ENCODE measurements at places on chromosomes 13 and 19.

DNA sequence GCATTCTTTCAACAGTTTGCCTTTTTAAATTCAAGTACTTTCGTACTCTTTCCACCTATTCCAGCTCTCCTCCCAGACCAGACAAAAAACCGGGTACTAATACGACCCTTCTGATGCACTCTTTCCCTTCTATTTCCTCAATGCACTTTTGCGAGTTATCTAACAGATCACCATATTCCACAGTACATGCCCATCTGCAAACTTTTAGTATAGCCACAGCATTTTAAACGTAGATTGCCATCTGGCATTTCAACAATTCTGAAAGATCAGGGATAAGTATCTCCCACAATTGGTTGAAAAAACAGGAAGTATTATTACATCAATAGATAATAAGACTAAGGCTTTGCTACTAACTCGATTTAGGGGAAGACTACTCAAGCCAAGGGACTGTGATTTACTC is 31.5 kb downstream of the RBM26 start:
- no peak for DNase-seq

- no peak for DNase-seq
Observed at GRCh38 chr19:47820410-47820809, 1.3 kb upstream of the CRX start.

- DNase-seq = no peak
Observed at GRCh38 chr13:67043901-67044300, 186.2 kb downstream of the PCDH9 start.

GRCh38 chr19:55228403-55229031 is at the start of gene TMEM86B:
Gene TMEM86B (minus strand): TSS chr19:55228763. CDS start chr19:55228741, 22 bp downstream.
- DNase-seq = no peak

DNA sequence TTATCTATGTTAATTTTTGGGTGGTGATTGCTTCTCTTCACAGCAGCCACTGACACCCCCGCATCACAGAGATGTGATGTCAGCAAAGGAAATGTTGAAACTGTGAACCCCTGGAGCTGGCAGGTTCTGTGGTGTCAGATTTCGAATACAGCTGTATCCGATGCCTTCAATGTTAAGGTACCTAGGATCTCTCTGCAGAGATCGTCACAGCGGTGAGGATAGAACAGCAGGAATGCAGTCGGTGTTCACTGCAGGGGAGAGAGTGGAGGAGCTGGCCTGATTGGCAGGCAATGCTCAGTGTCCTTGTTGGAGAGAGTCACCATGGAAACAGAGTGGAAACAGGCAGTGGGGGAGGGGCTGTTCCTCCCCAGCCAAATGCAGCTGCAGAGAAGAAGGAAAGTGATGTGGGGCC is 79.5 kb upstream of the ZNF835 start:
- DNase-seq = no peak

- no peak for DNase-seq
Observed at GRCh38 chr13:74110053-74110452, 24.2 kb downstream of the KLF12 start.

GRCh38 chr19:16428372-16429036 is 43.3 kb downstream of the EPS15L1 start:
- no peak for DNase-seq

- no peak for DNase-seq
Observed at GRCh38 chr13:59728896-59729545, 434.7 kb downstream of the DIAPH3 start.

DNA sequence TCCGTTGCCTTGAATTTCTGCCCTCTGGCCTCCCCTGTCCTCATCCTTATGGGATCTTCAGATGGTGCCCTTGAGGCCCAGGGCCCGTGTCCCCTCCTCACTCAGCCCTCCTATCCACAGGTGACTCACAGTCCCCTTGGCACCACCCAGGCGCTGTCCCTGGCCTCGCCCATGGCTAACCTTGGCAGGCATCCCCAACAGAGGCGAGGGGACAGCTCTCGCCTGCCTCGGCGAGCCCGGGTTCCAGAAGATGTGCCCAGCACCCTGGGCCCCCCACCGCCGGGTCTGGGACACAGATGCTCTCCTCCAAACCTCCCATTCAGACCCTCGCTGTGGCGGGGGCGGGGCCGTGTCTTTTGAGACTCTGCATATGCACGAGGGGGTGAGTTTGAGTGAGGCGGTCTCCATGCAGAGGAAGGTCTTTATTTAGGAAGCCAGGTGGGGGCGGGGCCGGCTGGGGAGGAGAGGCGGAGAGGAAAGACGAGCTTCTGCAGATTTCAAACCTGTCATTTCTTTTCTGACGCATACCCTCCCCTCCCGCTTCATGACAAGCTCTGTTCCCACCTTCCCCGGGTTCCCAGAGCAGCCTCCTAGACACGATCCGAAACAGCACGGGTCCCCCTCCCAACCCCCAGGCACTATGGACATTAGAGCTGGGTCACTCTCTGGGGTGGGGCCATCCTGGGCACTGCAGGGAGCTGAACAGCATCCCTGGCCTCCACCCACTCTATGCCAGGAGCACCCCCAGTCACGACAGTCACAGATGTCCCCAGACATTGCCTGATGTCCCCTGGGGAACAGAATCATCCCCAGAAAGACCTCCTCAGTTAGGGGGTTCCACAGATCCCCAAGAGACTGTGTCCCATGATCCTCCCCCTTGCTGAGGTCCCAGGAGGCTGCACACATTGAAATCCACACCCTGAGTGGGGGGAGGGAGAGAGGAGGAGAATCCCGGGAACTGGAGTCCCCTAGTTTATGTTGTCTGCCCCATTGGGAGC is 48.5 kb downstream of the GNG7 start:
- DNase-seq = no peak

DNA sequence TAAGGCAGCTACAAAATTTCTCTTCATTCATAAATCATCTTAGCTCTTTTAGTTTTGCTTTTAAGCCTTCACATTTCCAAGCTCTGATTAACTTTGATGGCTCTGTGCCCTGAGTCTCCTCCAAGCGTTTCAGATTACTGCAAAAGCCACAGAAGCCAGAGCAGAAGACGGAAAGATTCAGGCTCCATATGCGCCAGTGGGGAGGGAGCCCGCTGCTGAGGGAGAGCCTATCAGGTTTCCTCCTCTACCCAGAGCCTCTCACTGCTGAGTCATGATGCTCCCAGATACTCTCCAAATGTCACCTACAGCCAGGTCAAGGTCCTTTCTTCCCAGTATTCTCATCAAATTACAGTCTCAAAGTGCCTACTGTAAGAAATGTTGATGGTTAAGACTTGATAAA is 193.6 kb downstream of the RAP2A start:
- no peak for DNase-seq

DNA sequence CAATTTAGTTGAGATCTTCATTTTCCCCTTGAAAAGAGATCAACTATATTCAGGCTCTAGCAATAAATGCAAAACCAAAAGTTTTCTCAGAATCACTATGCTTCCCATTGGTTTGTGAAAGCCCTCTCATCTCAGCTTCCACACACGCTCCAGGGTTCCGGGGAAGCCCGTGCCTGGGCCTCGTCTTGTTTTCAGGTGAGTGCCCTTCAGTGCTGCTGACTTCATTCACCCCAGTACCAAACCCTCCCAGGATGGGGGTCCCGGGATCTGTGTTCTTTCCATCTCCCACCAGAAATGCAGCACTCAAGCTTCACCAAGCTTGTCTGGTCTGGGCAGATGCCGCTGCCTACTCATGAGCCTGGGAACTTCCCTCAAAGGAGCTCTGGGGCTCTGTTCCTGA is 97.7 kb downstream of the TEX29 start:
- no peak for DNase-seq

DNA sequence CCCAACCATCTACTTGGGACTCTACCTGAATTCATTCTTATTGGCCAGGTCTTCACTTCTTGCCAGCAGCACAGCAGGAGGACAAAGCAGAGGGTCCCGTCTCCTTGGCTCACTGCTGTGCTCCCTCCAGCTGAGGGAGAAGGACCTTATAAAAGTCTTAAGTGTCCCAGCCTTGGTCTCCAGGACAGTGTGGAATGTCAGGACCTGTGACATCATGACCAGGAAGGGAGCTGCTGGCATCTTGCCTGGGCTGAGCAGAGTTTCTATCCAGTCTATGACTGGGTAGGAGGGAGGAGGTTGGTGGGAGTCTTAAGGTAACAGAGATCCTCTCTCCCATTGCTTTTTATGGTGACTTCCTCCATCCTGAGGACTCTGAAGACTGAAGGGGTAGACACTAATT is 56.6 kb upstream of the ANKRD10 start:
- no peak for DNase-seq

- no peak for DNase-seq
Observed at GRCh38 chr19:16540948-16541347, 1.3 kb downstream of the CHERP start.

DNA sequence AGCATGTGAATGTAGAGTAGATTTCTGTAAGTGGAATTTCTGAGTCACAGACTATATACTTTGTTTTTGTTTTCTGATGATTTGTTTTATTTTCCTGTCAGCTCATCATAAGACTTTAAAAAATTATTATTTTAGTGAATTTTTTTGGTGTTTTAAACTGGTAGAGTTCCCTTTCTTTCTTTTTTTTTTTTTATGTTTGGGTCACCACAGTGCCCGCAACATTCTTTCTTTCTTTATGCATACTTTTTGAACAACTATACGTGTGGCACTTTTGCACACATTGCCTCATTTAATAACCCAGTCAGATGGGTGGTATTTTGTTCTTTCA is 46.0 kb downstream of the WDFY2 start:
- no peak for DNase-seq

DNA sequence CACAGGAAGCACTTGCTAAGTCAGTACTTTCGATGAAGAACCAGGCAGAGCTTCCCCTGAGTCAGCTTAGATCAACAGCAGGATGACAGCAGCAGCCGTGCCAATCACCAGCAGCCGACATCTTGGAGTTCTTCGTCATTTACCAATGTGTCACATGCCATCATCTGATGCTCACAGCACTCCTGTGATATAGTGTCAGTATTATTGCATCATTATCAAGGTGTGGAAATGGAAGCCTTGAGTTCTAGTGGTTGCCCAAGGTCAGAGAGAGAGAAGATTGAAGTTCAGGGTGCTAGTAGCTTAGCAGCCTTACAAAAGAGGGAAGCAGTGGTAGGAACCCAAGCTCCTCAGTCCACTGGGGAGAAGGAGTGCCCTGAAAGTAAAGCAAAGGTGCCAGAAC is 331.5 kb downstream of the ZNF536 start:
- DNase-seq = no peak

- DNase-seq = no peak
Observed at GRCh38 chr19:7109678-7110289, 40.3 kb downstream of the ZNF557 start.

DNA sequence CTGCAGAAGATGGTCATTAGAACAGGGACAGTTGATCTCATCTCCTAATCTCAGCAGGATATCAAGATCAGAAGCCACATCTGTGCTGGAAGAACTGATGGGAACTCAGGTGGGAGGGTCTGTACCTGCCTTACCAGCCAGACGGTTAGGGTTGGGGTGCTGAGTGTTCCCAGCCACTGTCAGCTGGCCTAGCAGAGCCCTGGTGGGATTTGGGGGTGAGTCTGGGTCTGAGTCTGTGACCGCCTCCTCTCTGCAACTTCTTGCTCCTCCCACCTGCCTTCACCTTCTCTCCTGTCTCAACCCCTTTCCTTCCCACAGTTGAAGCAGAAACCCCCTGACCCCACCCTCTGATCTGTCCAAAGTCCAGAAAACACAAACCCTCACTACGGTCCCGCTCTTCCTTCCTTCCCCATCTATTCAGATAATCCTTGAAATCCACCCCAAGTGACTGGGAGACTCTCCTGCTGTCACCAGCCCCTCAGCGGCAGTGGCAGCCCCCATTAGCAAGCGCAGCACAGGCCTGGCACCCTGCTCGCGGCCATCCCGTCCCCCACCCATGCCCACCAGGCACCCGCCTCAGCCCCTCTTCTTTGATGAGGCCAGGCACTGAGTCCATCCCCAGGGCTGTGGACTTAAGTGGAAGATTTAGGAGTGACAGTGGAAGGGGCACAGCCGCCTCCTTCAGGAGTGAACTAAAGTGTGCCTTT is 91.9 kb upstream of the GPR183 start:
- DNase-seq = no peak

GRCh38 chr19:30326393-30326710 is 45.8 kb upstream of the ZNF536 start:
- no peak for DNase-seq

DNA sequence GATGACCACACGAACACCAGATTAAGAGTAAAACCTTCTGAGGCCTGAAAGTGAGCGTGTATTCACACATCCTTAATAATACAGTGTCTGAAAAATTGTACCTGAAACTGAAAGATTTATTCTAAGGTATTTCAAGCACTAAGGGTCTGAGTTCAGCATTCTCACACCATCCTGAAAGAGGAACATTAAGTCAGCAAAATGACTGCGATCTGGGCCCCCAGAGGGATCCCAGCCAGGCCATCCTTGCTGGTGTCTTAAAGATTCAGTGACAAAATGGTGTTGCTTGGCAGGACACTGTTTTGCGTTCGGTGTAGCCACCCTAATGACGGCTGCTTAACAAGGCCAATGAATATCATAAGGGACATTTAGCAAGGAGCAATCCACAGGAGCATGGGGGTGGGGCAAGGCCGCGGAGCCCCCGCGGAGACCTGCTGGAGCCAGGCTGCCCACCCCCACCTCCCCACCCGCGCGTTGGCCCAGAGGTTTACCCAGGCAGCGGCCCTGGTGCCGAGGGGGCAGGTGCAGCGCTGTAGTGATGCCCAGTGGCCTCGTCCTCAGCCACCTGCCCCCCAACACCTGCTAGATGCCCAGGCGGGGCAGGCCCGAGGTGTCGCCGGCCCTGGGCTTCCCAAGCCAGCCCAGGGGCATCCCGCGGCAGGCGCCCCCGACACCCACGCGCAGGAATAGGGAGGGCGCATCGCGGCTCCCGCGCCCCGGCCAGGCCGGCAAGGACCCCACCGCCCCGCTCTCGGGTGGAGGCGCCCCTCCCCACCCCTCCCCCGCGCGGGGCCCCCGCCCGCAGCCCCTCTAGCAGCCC is 742 bp downstream of the NALCN start:
- DNase-seq = no peak

DNA sequence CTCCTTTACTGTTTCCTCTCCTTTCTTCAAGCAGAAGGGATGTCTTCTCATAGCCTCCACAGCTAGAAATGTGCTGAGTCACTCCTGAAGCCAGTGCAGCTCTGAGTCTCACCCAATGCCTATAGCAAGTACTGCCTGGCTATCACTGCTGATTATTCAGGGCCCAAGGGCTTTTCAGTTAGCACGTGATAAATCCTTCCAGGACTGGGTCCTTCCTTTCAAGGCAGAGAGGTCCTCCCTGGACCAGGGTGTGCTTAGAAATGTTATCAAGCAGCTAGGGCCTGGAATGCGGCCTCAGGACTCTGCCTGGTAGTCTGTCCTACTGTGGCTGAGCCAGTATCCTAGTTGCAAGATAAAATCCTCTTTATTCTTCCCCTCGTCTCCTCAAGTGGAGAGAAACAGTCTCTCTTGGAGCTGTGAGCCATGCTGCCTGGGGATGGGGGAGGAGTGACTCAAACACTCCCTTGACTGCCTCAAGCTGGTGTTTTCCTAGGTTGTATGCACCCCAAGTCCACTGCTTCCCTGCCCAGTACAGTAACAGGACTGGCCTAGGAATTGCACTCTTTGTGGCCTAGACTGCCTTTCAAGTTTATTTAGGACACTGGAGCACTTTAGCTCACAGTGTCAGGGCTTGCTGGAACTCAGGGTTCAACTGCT is 198.7 kb upstream of the SERP2 start:
- no peak for DNase-seq

- no peak for DNase-seq
Observed at GRCh38 chr19:40611096-40611495, 9.9 kb downstream of the LTBP4 start.

- no peak for DNase-seq
Observed at GRCh38 chr19:6425732-6426620, 1.4 kb upstream of the KHSRP start.

- DNase-seq = no peak
Observed at GRCh38 chr19:35240327-35240726, 8.5 kb upstream of the LSR start.

Data from stimulated activated CD4-positive, alpha-beta T cell treated with anti-CD3 and anti-CD28 coated beads, Interleukin-4, amount 100 ng/mL, for 4 hours (primary cell).